Amniotic stem cell (primary cell): ENCODE measurements at places on chromosomes 2 and 18.
A peak's percentile ranks its signal among the peaks of the same experiment; 100 is the strongest.

- DNase-seq, result no peak
Observed at GRCh38 chr18:48925491-48925780, 25.3 kb downstream of the SMAD7 start.

DNA sequence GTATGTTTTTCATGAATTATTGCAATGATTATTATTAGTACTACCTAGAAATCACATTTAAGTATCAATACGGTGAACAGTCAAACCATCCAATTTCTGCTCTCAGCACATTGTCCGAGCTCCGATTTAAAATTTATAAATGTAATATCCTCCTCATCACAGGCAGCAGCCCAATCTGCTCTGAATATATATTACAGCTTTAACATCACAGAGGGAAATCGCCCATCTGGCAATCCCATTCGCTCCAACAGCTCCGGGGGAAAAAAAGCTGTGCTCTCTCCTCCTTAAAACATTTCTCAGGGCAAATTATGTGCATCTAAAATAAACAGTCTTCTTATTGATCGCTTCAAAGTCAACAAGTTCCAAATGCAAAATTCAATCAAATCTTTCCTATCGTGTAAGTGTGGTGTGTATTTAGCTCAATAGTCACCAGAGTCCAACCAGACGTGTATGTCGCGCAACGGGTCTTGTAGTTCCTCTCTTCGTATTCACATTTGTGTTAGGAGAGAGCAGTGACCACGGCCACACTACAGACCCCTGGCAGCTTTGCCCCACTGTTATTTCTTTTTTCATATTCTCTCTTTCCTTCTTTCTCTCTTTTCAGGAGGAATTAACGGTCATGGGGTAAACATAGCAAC lies 2.4 kb downstream of the FIGN start:
- no peak for DNase-seq

- DNase-seq, result no peak
Observed at GRCh38 chr2:153232464-153232863, 246.1 kb downstream of the RPRM start.

GRCh38 chr2:231662028-231662810 lies 46.1 kb upstream of the PTMA start:
- peak; percentile 87 for DNase-seq

GRCh38 chr2:157377861-157378260 lies 52.2 kb upstream of the ERMN start:
- no peak for DNase-seq

GRCh38 chr2:232501794-232502390 lies 14.3 kb upstream of the ECEL1 start:
- DNase-seq, result no peak

- DNase-seq, result no peak
Observed at GRCh38 chr2:217932803-217933616, 69.8 kb downstream of the TNS1 start.

DNA sequence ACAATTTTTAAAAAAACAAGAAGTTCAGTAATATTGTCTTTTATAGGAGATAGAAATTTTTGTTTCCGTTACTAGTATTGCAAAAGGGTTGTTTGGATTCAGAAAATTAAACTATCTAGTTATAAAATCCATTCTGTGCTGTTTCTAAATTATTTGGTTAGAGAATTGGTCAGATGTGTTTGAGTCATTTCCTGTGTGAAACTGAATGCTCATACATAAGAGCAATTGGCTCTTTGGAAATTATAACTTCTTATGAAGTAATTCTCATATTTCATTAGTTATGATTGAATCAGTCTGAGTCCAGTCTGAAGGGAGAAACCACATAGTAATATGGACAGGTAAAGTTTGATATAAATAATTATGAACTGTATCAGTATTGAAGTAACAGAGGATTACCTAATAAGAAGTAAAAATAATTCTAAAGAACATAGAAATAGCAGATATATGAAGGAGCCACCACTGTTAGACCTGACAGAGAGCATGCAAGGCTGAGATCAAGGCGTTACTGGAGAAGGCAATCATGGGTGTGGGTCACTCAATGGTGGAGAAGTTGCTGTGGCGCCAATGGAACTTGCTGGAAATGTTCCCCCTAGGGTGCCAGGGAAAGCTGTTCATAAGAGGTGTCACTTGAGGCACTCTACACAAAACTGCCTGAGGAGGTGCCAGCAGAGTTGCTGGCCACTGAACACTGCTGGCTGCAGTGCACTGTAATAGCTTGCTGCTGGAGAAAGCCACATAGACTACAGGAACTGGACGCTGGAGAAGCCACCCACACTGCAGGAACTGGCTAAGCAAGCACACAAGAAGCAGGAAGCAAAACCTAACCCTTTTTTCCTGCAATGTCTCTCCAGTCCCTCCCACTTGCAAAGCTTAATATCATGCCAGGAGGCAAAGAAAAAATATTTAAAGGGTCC lies 18.0 kb upstream of the FAP start:
- DNase-seq, result peak; percentile 42

GRCh38 chr2:164302786-164303185 lies 318.5 kb downstream of the GRB14 start:
- no peak for DNase-seq

GRCh38 chr2:86157009-86157556 lies 38.2 kb downstream of the IMMT start:
- no peak for DNase-seq

- no peak for DNase-seq
Observed at GRCh38 chr2:175454953-175455389, 273.5 kb upstream of the ATP5MC3 start.

DNA sequence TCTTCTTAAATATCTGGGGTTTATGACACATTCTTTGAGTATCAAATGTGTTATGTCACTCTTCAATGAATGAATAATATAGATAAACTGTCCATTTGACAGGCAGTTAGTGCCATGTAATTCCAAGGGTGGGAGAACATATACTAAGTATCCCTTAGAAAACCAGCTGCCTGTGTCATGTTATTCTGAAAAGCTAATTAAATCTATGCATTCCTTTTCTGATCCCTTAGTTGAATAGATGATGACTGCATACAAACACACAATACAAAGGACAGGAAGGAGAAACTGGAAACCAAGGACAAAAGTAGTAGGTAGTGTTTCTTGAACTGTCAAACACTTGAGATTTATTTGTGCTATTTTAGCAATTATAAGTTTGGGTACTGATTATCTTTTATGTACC lies 8.3 kb downstream of the ARHGAP28 start:
- no peak for DNase-seq

DNA sequence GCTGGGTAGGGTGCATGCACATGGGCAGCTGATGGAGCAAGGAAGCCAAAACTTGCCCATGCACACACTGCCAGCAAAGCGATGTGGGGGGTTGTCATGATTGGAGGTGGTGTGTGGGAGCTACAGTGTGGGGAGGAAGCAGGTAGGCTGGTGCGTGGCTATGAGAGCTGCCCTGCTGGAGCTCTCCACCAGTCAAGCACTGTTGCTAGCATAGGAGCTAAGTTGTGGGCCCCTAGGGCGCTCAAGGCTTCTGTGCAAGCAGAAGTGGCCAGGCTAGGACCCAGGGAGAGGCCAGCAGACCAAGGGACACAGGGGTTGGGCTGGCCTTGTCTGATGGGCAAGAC lies 20.2 kb downstream of the EHBP1 start:
- no peak for DNase-seq

GRCh38 chr18:59866551-59867269 lies 33.1 kb upstream of the PMAIP1 start:
- no peak for DNase-seq

- peak; percentile 41 for DNase-seq
Observed at GRCh38 chr2:61460163-61460562, 10.7 kb downstream of the USP34 start.

DNA sequence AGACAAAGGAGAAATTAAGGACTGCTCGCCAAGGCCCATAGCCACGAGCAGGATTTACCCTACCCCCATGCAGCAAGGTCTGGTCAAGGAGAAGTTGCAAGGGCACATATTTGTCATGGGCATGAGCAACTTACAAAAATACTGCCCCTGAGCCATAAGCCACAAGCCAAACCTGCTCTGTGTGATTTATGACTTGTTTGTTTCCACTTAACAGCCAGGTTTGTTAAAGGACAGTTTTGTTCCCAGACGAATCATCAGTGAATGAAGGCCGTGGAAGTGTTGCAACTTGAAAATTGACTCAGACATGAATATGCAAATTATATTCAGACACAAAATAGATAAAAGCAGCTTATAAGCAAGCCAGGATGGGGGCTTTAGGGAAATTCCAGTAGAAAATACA lies 31.3 kb upstream of the EVA1A start:
- DNase-seq, result no peak

DNA sequence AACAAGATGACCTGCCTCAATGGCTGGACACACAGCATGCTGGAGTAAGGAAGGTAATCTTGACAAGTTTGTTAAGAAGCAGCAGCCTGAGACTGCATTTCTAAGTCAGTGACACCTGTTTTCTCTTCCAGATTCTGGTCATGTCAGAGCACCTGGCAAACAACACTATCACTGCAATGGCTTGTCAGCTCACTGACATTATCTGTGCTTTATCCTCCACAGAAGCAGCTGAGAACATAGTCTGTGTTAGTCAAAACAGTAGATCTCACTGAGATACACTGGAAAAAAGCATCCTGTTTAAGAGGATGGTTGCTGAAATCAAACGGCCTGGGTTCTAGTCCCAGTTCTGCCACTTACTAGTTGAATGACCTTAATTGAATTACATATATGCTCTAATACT lies 355.2 kb downstream of the RIT2 start:
- DNase-seq, result no peak

- no peak for DNase-seq
Observed at GRCh38 chr2:16927398-16927797, 261.8 kb upstream of the CYRIA start.

DNA sequence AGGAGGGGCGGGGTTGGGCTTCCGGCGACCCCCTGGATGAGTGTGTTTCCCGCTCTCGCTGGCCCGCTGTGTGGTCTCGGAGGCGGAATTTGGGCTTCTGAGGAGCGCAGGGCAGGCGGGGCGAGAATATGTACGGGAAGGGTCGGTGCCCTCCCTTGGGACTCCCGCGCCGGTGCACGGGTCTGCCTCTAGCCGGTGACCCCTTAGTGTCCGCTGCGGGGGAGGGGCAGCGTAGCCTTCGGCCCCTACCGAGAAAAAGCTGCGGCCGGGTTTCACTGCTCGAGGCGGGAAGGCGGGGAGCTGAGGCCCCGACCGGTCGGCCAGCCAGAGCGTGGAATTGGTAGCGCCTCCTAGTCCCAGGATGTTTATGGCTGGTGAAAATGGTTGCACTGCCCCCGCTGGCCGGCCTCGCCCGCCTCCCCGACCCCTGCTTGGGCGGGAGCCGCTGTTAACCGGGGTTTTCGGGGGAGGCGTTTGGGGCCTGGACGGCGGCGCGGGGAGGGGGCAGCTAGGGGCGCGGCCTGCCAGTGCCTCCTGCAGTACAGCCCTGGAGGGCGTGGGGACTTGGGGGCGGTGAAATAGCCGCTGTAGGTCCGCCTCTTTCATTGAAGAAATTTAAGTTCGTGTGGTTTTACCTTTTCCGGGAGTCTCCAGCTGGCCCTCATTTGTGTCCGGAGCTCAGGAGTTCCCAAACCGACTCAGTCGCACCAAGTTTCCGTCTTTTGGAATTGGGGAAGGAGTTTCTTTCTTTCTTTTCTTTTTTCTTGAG lies at the start of gene UGP2:
Gene UGP2, plus strand, starts transcription at position 643 of the 769 bp plus-strand sequence. CDS start 290 bp downstream, outside the sequence.
- peak; percentile 89 for DNase-seq

DNA sequence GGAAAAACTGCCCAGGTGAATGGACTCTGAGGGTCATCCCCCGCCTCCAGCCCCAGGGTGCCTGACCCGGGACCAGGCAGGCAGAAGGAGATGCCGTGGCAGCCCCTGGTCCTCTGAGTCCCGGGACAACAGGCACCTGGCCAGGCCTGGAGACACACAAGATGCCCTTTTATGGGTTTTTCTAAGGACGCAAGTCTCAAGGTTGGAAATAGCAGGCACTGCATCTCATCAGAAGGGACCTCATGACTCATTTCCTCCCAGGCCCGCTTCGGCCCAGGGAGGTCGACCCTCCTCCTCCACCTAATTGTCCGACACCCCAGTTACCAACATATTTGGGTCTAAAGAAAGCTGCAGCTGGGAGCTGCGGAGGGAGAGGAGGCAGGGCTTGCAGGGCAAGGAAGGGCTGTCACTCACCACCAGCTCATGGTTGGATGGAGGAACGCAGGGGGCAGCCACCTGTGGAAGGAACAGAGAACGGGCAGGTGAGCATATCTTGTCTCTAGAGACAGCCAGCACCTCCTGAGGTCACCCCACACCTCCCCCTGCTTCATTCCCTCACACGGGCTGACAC lies 82.9 kb downstream of the TNS1 start:
- DNase-seq, result no peak

DNA sequence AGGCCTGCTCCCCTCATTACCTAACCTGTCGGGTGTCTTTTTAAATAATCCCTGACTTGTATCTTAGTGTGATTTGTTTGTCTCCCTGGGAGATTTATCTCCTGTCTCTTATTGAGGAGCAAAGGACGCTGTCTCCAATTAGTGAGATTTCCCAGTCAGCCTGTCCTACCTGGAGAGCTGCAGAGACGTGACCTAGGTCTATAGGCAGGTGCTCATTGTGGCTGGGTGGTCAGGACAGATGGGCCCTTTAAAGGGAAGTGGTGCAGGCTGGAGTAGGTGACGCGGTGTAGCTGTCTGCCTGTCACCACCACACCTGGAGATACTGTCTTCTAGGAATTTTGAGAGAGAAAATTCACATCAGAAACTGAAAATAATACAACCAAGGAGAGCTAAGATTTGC lies 28.0 kb downstream of the PLB1 start:
- no peak for DNase-seq

DNA sequence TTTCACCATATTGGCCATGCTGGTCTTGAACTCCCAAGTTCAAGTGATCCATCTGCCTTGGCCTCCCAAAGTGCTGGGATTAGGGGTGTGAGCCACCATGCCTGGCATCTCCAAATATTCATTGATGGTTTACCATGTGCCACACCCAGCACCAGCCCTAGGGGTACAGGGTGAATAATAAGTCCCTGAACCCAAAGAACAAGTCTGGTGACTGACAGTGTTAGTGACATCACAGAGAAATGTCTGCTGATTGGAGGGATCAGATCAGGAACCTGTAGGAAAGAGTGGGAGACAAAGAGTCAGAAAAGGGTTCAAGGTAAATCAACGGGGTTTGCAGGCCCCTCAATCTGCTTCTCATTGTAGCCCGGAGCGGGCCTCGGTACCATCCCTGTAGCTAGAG lies 118.4 kb upstream of the NABP1 start:
- no peak for DNase-seq

DNA sequence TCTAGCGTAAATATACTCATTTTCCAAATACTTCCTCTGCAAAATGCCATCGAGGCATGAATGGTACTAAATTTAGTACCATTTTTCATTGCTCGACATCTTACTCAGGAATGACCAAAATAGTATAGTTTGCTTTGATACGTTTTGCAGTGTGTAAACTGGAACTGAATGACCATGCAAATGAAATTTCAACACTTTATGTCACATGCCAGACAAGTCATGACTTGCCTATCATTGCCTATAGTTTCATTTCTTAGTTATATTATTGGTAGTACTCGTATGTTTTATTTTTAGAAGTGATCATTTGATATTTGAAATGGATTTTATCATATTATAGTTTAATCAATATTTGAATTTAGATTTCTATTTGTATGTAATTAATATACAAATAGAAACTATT lies 9.1 kb downstream of the MSTN start:
- DNase-seq, result no peak
